ENCODE measurements at places on chromosomes 11 and 22.

- DNase-seq = no peak
Measured at GRCh38 chr22:50259302-50259701, 2.2 kb downstream of the MAPK12 start.

DNA sequence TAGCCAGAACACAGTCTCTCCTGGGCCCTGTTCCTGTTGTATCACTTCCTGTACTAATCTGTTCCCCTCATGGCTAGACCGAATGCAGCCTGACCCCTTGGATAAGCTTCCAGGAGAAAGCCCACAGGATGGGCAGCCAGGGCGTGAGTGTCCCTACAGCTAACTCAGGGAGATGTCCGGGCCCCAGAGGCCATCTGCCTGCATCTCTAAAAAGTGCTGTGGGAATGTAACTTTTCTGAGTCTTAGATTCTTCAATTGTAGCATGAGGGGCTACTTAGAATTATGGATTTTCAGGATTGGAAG is 7.7 kb upstream of the MALAT1 start:
- DNase-seq = no peak

- DNase-seq = no peak
Measured at GRCh38 chr11:78941226-78941851, 366.7 kb upstream of the NARS2 start.

DNA sequence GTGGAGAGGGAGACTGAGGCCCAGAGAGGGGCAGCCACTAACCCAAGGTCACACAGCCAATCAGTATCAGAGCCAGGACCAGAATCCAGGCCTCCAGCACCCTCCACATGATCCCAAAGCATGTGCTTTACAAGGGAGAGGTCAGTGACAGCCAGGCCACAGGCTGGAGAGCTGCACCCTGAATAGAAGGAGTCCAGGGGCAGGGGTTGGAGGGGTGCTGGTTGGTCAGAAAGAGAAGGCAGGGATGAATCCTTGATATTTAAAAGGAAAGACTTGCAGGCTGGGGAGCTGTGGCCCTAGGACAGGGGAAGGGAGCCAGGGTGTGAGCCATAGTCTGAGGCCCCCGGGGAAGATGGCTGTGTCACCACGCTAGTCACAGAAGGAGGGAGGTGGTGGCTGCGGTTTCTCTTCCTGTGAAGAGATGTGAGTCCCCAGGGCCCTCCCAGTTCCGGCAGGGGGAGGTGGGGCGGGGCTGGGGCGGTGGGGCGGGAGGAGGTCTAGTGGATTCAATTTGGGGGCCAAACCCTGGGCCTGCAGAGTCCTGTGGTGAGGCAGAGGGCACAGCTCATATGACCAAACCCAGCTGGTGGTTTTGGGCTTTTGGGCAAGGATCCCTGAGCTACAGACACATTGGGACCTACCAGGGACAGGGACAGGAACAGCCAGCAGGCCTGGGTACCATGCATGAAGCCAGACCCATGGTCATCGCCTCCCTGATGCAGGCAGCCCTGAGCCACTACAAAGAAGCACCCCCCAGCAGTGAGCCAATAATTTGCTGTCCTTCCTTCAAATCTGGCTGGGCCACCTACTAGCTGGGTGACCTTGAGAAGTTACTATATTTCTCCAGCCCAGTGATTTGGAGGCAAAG is 14.0 kb downstream of the RAC2 start:
- no peak for DNase-seq

GRCh38 chr11:76087749-76088148 is 118.6 kb downstream of the WNT11 start:
- DNase-seq = no peak
